ENCODE measurements at places on chromosomes 4 and X.

DNA sequence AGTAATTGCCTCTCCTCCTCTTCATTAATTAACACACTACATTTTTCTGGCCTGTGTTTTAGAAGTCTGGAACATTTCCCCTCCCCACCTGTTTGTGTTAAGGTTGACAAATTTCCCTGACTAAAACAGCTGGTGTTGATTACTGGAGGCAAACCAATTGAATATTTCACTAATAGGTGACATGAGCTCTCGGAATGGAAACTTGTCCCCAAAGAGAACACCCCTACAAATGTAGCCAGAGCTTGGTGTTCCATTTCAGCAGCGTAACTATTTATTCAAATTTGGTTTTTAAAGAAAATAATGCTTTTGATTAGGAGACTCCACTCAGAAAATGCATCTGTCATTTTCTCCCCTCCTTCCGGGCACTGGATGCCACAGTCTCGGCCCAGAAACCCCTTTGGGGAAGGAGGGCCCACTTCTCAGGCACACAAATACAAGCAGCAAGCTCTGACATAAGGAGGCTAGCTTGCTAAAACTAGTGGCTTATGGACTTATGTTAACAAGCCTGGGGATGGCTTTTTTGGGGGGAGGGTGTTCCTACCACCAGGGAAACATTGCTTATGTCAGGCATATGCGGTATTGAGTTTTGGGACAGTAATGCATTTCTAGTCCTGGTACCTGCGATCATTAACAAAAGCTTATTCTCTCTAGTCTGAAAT, 2.2 kb downstream of the RNF150 start:
- no peak for DNase-seq

GRCh38 chrX:150080497-150080896, 142.2 kb upstream of the EOLA2 start:
- no peak for DNase-seq

DNA sequence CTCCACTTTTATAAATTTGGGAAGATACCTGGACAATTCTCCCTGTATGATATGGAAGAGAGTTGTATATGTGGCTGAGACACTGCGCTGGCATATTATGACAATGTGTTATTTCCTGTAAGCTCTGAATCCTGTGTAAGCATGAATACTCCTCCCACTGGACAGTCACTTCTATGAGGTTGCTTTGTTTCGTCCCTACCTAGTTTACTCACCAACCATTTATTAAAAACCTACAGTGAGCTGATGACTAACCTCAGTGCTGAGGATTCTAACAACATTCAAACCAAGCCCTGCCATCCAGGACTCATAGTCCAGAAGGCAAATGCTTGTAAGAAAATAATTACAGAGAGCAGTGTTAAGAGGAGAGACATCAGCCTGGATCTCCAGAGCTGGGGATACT, 1632.9 kb upstream of the TENM3 start:
- DNase-seq, result no peak

GRCh38 chr4:35918491-35918977, 325.8 kb downstream of the ARAP2 start:
- DNase-seq, result no peak

DNA sequence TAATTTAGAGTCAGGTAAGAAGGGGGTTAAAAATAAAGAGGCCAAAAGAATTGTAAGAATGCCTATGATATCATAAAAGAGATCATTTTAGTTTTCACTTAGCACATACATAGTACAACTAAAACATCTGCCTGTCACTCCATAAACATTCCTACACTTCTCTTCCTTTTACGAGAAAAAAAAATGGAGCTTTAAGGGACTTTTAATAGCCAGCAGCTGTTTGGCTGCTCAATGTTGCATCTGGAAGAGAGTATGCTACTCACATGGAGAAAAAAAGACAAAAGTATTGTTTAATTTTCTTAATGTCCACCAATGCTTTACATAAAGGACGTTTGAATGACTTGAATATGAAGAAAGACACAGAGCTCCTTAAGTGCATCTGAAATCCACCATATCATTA, 48.7 kb upstream of the TNIP3 start:
- no peak for DNase-seq

GRCh38 chr4:126271292-126271691, 956.5 kb downstream of the FAT4 start:
- no peak for DNase-seq

DNA sequence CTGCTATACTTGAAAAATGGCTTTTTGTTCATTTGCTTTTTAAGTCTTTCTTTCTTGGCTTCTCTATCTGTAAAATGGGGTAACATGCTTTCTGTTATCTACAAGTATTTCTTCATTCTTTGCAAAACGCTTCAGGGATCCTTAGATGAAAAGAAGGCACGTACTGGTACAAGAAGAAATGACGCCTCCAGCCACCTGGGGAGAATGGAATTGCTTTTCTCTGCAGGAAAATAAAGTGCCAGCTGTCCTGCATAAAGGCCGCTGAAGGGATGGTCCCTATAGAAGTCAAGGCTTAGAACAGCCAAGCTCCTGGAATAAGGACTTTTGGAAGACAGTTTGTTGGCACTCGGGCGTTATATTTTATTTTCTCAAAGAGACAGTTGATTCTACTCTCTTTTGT, 210.8 kb upstream of the RASGEF1B start:
- DNase-seq, result no peak

DNA sequence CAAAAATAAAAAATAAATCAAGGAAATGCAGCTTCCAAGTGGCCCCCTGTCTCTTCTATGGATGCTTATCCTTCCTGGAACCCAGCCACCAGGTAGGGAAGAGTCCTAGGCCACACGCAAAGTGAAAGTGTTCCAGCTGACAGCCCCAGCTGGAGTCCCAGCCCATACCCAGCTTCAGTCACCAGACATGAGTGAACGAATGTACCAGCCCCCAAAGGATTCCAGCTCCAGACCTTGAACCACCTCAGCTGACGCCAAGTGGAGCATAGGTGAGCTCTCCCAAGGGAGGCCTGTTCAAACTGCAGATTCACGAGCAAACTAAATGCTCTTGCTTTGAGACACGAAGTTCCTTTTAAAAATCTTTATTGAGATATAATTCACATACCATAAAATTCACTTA, 62.0 kb downstream of the BCOR start:
- no peak for DNase-seq

- no peak for DNase-seq
Measured at GRCh38 chr4:4914059-4914820, 54.8 kb downstream of the MSX1 start.

DNA sequence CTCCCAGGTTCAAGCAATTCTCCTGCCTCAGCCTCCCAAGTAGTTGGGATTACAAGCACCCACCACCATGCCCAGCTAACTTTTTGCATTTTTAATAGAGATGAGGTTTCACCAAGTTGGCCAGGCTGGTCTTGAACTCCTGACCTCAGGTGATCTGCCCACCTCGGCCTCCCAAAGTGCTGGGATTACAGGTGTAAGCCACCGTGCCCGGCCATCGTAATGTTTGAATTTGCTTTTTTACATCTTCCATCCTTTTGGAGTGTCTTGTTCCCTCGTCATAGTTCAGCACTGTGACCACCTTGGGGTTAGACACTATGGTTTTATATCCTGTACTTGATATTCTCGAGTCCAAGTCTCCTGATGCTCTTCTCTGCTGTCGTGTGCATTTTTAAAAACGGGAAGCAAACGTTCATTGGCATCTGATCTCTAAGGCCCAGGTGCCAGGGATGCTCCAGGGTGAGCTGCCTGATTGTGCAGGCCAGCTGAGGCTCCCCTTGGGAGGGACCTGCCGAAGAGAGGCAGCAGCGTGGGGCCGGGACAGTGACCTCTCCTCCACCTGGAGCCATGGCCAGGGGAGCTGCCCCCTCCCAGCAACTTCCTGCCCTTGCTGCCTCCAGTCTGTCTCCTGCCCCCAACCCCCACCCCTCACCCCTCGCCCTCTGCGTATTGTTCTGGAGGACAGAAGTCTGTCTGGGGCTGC, 16.7 kb downstream of the DGKQ start:
- peak; percentile 41 for DNase-seq

DNA sequence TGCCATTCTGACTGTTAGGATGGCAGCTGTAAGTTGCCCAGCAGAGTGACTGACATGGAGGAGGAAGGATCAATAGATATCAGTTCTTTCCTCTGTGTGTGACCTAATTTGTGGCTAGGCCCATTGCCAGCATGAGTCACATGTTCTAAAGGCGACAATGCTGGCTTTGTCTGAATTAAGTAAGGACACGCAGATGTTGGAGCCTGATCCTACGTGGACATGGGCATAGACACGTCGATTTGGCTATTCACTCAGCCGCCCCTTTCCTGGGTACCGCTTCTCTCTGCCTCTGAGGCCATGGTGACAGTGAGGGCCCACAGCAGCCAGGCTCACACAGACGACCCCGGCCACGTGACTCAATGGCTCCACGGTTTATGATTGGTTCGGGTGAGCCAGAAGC, 16.3 kb downstream of the PROM1 start:
- no peak for DNase-seq

- no peak for DNase-seq
Measured at GRCh38 chrX:148956352-148956751, 455.9 kb downstream of the AFF2 start.

GRCh38 chr4:76300012-76300411, 6.5 kb upstream of the STBD1 start:
- no peak for DNase-seq

- DNase-seq, result no peak
Measured at GRCh38 chr4:85928775-85929591, 430.9 kb downstream of the MAPK10 start.

- no peak for DNase-seq
Measured at GRCh38 chrX:10474913-10475568, 145.3 kb downstream of the MID1 start.

GRCh38 chr4:26062215-26062614, 148.2 kb downstream of the SMIM20 start:
- no peak for DNase-seq

DNA sequence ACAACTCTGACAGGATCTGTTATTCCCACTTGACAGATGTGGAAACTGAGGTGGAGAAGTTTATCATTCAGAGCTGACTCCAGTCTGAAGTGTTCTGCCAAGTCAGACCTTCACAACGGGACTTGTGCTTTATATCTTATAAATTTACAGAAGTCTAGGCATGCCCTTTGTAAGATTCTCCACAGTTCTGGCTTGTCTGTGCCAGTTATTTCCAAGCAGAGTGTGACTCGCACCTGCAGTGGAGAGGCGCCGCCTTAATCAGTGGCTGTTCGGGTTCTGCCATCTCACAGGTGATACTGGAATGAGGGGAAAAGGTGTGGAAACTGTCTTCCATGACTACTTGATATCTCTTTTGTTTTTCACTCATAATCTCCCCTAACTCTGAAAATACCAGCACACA, 63.2 kb downstream of the CPEB2 start:
- DNase-seq, result no peak

DNA sequence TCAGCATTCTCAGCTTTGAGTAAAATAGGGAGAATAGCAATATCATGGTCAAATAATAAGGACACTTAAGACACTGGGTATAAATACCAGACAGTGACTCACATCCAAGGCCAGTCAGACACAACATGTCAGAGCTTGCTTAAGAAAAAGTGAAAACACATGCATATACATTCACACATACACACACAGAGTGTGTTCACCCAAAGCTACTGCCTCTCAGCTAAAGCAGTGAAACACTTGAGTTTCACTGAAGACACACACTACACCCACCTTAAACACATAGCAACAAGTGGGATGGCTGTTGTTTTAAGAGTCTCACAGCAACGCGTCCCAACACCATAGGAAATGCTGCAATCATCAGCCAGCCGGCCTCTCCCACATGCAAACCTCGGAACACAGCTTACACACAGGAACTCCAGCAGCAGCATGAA, 14.4 kb downstream of the SHROOM4 start:
- DNase-seq, result no peak

- no peak for DNase-seq
Measured at GRCh38 chrX:149453030-149453429, 52.1 kb downstream of the IDS start.

- DNase-seq, result no peak
Measured at GRCh38 chr4:99634742-99635360, 22.8 kb downstream of the C4orf54 start.

DNA sequence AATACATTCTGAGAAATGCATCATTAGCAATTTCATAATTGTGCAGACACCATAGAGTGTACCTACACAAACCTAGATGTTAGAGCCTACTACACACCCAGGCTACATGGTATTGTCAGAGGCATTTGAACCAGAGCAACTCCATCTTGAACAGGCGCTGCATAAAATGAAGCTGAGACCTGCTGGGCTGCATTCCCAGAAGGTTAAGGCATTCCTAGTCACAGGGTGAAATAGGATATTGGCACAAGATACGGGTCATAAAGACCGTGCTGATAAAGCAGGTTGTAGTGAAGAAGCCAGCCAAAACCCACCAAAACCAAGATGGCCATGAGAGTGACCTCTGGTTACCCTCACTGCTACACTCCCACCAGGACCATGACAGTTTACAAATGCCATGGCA, 116.4 kb downstream of the LARP7 start:
- DNase-seq, result no peak

DNA sequence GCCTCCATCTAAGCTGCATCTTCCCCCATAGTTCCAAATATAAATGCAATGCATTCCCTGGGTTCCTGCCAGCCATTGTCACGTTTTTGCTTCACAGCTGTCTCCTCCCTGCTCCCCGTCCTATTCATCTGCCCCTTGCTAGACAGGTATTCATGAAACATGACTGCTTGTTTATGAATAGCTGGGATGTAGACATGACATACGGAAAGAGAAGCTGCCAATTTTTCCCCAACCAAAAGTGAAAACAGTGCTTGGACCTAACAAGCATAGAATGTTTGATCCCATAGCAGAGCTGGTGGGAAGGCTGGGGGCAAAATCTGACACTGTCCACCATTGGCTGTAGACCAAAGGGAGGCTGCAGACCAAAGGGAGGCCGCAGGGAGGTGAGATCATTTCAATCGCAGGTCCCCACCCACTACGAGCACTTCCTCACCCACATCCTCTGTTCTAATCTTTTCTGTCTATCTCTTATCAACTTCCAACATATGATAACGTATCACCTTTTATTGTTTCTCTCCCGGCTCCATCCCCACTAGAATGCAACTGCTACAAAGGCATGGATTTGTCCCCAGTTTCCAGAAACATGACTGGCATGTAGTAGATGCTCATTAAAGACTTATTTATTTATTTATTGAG, 8.5 kb upstream of the GYG2 start:
- no peak for DNase-seq

DNA sequence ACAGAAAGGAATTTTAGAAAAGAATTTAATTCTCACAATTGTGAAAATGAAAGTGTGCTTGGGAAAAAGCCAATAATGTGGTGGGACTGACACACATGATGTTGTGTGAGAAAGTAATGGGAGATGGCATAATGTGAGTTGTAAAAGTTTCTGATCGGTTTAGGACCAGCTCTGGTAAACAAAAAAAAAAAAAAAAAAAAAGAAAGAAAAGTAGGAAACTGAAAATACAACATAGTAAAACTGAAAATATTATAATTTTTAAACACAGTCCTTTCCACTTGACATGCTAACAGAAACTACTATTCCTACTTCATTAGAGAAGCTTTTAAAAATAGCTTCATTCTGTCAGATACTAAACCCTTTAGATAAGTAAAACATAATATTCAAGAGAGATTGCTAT, 28.2 kb downstream of the RAP1GDS1 start:
- no peak for DNase-seq

- no peak for DNase-seq
Measured at GRCh38 chrX:43096830-43097229, 318.9 kb upstream of the PPP1R2C start.

Data from natural killer cell treated with Interleukin-12 subunit alpha and Interleukin-12 subunit beta and Interleukin-15 and Interleukin-18, amount 100 ng/mL, for 72 hours (primary cell).